Right atrium auricular region (tissue), 2 donors: ENCODE measurements at places on chromosomes 2 and 18.
A peak's percentile ranks its signal among the peaks of the same experiment; 100 is the strongest.

DNA sequence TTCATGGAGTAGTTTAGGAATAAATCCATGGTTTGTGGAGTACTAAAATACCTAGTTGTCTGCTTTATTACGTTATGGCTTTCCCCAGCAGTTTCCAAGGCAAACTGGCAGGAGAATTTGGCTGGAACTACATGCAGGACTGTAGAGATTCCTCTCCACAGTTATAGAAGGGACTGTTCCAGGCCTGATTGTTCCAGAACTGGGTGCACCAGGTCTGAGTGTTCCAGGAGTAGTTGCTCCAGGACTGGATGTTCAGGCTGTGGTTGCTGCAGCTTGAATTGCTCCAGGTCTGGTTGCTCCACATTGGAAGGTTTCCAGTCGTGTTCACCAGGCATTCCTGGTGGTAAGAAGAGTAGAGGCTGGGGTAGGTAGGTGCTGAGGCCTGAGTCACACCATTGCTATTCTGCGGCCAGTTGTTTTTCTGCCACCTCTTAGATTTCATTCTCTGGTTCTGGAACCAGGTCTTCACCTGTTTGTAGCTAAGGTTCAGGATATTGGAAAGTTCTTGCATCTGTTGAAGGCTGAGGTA, 28.1 kb downstream of the SGPP2 start:
- H3K27ac ChIP-seq = no peak overlapping the region
- H3K36me3 ChIP-seq = no peaks in the 10 kb centered on the region
- no peak for DNase-seq

DNA sequence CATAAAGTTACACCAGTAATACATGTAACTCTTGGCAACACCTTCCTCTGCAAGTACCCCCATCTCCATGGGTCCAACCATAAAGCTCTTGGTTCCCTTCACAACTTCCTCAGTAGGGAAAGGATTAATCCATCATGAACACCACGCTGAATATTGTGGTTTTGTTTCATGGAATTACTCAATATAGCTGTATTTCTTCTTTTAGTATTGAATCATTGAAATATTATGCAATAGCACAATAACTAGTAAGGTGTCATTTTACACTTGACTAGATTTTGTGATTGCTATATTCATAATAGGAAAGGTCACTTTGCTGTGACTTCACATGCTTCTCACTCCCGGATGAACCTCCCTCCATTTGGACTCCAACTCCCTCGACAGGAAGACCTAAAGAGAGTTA, 29.7 kb upstream of the PID1 start:
- no peak overlapping the region for H3K4me3 ChIP-seq
- H3K27ac ChIP-seq = no peak overlapping the region
- H3K36me3 ChIP-seq = no peaks in the 10 kb centered on the region
- peaks cover 5% of the 10 kb centered on the region for H3K4me1 ChIP-seq
- no peak for DNase-seq
- no peaks in the 10 kb centered on the region for H3K27me3 ChIP-seq

DNA sequence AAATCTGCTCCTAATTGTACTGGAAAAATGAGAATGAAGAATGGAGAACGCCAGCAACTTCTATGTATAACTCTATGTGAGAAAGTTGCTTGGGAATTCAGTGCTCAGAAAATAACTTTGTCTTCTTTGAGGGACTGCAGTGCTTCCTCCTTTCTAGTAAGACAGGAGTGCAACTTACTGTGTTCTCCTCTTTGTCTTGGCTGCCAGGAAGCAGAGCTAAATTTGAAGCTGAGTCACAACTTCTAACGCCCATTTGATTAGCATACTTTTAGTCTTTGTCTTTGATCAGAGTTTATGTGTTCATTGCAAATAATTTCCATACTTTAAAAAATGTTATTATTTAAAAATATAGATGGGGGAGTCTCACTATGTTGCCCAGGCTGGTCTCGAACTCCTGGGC, 6.6 kb downstream of the ARHGAP25 start:
- H3K36me3 ChIP-seq = no peaks in the 10 kb centered on the region
- peak; percentile 18 for DNase-seq
- no peak overlapping the region for H3K27ac ChIP-seq
- H3K4me1 ChIP-seq = no peaks in the 10 kb centered on the region
- no peaks in the 10 kb centered on the region for H3K27me3 ChIP-seq

- H3K4me3 ChIP-seq = no peak overlapping the region
- H3K27me3 ChIP-seq = no peaks in the 10 kb centered on the region
- DNase-seq = no peak
Observed at GRCh38 chr2:199100326-199101110, 357.2 kb downstream of the SATB2 start.

- H3K36me3 ChIP-seq = no peaks in the 10 kb centered on the region
- H3K27me3 ChIP-seq = no peaks in the 10 kb centered on the region
Observed at GRCh38 chr2:136022396-136023146, 37.1 kb upstream of the DARS1 start.

- H3K27me3 ChIP-seq = no peaks in the 10 kb centered on the region
- H3K27ac ChIP-seq = no peak overlapping the region
- H3K36me3 ChIP-seq = no peaks in the 10 kb centered on the region
- no peaks in the 10 kb centered on the region for H3K4me1 ChIP-seq
- DNase-seq = peak; percentile 21
Observed at GRCh38 chr2:134470561-134471168, 216.8 kb downstream of the MGAT5 start.

- no peaks in the 10 kb centered on the region for H3K27me3 ChIP-seq
- no peaks in the 10 kb centered on the region for H3K36me3 ChIP-seq
- DNase-seq = no peak
- no peak overlapping the region for H3K27ac ChIP-seq
- H3K4me1 ChIP-seq = no peaks in the 10 kb centered on the region
Observed at GRCh38 chr2:16069933-16070647, 129.7 kb downstream of the MYCN start.

DNA sequence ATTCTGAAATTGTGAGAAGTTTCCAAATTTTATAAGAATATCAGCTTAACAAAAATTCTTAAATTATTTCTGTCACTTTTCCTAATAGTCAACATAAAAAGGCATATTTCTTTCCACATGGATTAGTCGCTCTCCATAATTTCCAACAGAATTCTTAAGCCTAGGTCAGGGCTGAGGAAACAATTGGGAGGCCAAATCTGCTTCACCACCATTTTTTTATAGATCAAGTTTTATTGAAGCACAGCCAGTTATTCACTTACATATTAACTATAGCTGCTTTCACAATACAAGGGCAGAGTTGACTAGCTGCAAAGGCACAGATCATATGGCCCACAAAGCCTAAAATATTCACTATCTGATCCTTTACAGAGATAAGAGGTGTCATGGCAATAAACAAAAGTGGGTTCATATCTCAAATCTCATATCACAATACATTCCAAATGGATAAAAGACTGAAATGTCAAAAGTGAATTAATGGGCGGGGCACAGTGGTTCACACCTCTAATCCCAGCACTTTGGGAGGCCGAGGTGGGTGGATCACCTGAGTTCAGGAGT, 18.7 kb downstream of the MEMO1 start:
- H3K27ac ChIP-seq = no peak overlapping the region
- no peaks in the 10 kb centered on the region for H3K4me1 ChIP-seq
- H3K36me3 ChIP-seq = no peaks in the 10 kb centered on the region
- DNase-seq = no peak

DNA sequence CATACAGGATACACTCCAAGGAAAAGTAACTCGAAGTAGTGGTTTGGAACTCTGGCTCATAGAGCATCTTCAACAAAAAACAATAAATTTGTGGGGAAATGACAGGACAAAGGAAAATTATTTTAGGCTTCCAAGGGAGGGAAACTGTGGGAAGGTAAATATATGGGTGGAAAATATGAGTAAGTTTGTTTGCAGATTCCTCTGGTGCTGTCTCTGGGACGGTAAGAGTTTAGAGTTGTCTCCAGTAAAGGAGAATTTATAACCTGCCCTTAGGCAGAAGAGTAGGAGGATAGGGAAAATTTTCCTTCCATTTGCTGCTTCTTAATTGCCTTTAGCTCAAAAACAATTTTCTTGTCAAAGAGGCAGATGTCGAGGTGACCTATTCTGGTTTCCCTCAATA, 19.3 kb downstream of the HNMT start:
- H3K36me3 ChIP-seq = no peaks in the 10 kb centered on the region
- no peak overlapping the region for H3K27ac ChIP-seq
- H3K4me1 ChIP-seq = no peaks in the 10 kb centered on the region
- no peaks in the 10 kb centered on the region for H3K27me3 ChIP-seq
- H3K4me3 ChIP-seq = no peak overlapping the region

GRCh38 chr2:63790906-63791305, 50.8 kb upstream of the UGP2 start:
- H3K4me3 ChIP-seq = no peak overlapping the region
- H3K27me3 ChIP-seq = no peaks in the 10 kb centered on the region
- no peaks in the 10 kb centered on the region for H3K36me3 ChIP-seq
- H3K4me1 ChIP-seq = no peaks in the 10 kb centered on the region

GRCh38 chr2:199882667-199883066, 28.4 kb upstream of the C2orf69 start:
- H3K27me3 ChIP-seq = no peaks in the 10 kb centered on the region
- H3K27ac ChIP-seq = no peak overlapping the region
- no peaks in the 10 kb centered on the region for H3K4me1 ChIP-seq
- H3K4me3 ChIP-seq = no peak overlapping the region

- no peaks in the 10 kb centered on the region for H3K36me3 ChIP-seq
- no peak for DNase-seq
- no peaks in the 10 kb centered on the region for H3K4me1 ChIP-seq
- no peak overlapping the region for H3K4me3 ChIP-seq
- no peaks in the 10 kb centered on the region for H3K27me3 ChIP-seq
- no peak overlapping the region for H3K27ac ChIP-seq
Observed at GRCh38 chr2:72955228-72956049, 38.1 kb downstream of the EMX1 start.

DNA sequence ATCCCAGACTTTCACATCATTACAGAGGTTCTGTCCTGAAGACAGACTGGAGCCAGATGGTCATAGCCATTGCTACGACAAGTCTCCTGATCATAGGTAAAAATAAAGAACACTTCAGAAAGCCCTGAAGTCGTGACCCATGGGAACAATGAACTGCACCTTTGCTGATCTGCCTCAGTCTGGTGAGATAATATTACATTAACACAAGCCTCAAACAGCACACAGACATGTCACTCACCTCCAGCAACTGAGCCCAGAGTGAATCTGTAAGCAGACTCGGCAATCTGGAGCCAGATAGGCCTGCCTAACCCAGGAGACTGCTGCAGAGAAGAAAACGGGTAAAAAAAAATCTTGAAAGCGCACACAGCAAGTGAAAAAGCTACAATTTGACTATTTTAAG, 79.2 kb downstream of the SLC25A12 start:
- H3K27me3 ChIP-seq = no peaks in the 10 kb centered on the region
- no peak overlapping the region for H3K27ac ChIP-seq
- no peak overlapping the region for H3K4me3 ChIP-seq

- H3K36me3 ChIP-seq = no peaks in the 10 kb centered on the region
- DNase-seq = no peak
- no peak overlapping the region for H3K4me3 ChIP-seq
- peaks cover 29% of the 10 kb centered on the region for H3K4me1 ChIP-seq
Observed at GRCh38 chr2:30266051-30266621, 34.8 kb downstream of the LBH start.

GRCh38 chr2:36565712-36566111, 32.3 kb downstream of the FEZ2 start:
- H3K27ac ChIP-seq = no peak overlapping the region
- no peaks in the 10 kb centered on the region for H3K4me1 ChIP-seq
- no peak for DNase-seq
- H3K27me3 ChIP-seq = no peaks in the 10 kb centered on the region
- no peaks in the 10 kb centered on the region for H3K36me3 ChIP-seq

DNA sequence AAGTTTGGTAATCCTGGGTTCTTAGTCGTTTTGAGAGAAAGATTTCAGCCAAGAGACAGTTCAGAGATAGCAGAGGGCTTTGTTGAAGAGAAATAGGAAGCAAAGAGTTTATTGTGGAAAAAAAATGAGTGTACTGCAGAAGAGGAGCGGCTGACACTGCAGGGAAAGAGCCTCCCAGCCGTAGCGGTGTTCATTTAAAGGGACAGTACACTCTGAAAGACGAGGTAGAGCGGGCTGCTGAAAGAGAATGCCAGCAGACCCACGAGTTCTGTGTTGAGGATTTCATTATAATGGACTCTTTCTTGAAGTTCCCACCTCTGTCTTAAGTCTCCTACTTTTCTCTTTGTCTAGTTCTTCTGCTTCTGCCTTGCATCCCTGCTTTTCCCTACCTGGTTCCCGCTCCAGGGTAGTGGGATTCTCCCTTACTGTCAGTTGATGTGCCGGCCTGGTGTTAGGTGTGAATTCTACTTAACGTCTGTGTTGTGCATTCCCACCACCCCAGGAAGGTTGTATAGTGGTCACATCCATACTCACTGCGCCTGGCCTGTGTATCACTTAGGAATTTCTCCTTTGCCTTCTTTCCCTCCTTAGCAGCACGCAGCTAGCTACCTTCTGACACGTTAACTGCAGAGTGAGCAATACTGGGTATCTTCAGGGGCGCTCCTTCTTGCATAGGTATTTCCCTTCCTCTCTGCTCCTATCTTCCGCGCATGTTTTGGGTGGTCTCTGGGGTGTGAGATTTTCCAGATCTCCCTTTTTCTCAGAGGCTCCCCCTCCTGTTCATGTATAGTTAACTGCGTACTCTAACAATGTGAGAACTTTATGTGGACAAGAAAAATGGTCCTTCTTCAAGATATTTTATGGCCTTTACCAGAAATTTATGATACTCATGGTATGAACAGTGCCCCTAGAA, 164.5 kb downstream of the PTH2R start:
- DNase-seq = no peak
- H3K4me3 ChIP-seq = no peak overlapping the region
- no peak overlapping the region for H3K27ac ChIP-seq

GRCh38 chr2:73746015-73746876, 9.1 kb upstream of the TPRKB start:
- no peak for DNase-seq
- H3K27ac ChIP-seq = no peak overlapping the region
- H3K27me3 ChIP-seq = no peaks in the 10 kb centered on the region
- no peaks in the 10 kb centered on the region for H3K4me1 ChIP-seq
- H3K36me3 ChIP-seq = peaks cover 11% of the 10 kb centered on the region

DNA sequence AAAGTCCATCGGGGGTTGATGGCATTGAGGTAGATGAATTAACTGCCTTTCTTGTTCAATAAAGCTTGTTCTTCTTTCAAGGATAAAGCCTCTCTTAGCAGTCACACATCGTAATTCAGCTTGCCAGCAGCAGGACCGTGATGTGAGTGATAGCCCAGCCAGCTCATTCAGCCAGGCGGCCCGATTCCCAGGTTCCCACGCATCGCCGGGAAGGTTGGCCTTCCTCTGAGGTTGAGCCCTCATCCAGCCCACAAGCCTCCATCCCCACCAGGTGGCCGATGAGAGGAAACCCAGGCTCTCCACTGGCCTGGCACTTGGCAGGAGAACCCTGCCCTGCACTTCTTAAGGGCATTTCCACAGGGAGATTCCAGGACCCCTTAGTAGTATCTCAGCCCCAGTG, 4.7 kb downstream of the AGAP1 start:
- H3K4me3 ChIP-seq = no peak overlapping the region
- no peak for DNase-seq
- no peak overlapping the region for H3K27ac ChIP-seq
- peaks cover 53% of the 10 kb centered on the region for H3K4me1 ChIP-seq
